Astrocyte (in vitro differentiated cells and primary cell): ENCODE measurements at places on chromosomes 4 and X. TPM values are rescaled to one million over a fixed set of nuclear protein-coding genes. Genes with fewer than 3 reads are reported as not detected.

DNA sequence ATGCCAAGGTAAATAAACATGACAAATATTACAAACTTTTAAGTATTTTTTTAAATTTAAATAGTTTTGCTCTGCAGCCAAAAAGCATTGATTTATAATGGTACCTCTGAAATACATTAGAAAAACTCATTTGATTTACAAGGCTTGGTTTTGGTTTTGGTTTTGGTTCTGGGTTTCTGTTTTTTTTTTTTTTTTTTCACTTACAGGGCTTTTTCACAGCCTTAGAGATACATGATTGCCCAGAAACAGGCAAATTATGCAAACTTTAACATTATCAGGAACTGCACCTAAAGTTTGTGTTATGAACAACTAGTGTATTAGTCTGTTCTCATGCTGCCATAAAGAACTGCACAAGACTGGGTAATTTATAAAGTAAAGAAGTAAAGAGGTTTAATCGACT lies 196.4 kb upstream of the DDX53 start:
- no peak for DNase-seq

DNA sequence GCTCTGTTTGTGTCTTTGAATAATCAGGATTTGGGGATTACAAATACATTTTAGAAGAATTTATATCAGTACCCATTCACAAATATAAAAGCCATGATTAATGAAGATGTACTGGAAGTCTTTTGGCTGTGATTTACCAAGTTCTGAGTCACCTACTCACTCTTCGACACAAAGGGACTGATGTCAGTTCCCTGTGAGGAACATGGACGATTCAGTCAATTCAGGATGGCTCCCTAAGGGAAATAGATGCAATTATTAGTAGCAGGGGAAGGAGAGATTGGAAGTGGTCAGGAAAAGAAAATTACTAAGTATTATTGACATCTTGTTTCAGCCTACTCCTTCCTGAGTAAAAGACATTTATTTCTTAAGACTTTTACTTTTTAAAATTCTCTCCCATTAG lies 550.7 kb upstream of the SLIT2 start:
- peak; percentile 56 for DNase-seq

ATP2B3 gene
- total RNA-seq, result 0.46 and 0.52 TPM in 2 replicates

DNA sequence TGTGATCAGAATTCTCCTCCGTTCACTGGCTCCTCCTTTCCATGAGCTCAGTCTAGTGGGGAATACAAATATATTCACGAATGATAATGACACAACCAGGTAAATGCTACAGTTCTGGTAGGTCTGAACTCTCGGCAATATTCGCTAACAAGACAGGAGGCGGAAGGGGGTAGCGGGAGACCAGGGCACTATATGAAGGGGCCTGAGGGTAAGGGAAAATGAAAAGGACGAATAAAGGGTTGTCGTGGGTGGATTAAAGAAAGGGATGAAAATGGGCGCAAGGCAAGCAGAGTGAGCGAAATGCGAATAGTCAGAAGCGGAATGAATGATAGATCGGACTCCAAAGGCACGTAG lies 743 bp downstream of the NKAP start:
- peak; percentile 3 for DNase-seq

- DNase-seq, result no peak
Measured at GRCh38 chr4:4327652-4328121, 37.6 kb downstream of the ZBTB49 start.

ZCCHC12 gene
- total RNA-seq, result 0.16 TPM in 1 of 2 replicates, not detected in the other

POF1B gene
- total RNA-seq, result not detected in 2 replicates

DNA sequence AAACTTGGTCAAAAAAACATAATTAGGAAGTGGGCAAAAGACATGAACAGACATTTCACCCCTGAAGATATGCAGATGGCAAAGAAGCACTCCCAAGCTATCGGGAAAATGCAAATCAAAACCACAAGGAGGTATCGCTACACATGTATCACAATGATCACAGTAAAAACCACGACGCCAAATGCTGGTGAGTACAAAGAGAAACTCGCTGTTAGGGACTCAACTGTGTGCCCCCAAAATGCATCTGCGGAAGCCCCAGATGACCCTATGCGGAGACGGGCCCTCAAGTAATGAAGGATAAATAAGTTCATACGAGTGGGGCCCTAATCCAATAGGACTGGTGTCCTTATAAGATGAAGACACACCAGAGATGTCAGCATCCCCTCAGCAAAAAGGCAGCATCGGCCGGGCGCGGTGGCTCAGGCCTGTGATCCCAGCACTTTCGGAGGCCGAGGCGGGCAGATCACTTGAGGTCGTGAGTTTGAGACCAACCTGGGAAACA lies 10.2 kb downstream of the GAK start:
- peak; percentile 33 for DNase-seq

EXOC1L gene
- not detected in 2 replicates for total RNA-seq

- DNase-seq, result no peak
Measured at GRCh38 chrX:36407836-36408235, 488.3 kb downstream of the CFAP47 start.

DNA sequence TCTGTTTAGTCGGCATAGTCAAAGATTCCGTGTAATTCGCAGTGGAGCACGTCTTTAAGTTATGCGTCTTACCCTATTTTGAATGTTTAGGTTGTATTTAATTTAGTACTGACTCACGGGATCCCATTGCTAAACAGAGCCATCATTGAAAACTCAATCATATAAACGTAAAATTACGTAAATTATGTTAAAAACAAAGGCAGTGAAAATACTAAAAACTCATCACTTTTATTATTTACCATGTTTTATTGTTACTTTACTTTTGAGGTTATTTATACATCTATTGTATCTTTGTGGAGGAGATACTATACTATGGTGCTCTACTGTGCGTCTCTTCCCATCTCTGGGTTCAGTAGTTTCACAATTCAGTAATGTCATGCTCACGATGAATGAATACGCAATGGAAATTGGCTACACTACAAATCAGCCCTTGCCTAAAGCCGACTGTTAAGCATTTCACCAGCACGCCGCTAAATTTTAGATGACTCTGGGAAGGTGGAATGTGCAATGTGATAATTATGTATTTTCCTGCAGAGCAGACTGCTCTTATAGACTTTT lies 944 bp downstream of the FUNDC2 start:
- peak; percentile 71 for DNase-seq

GPR143 gene
- total RNA-seq, result 1.8 and 3.0 TPM in 2 replicates

GPR173 gene
- 8.1 and 8.2 TPM in 2 replicates for total RNA-seq

- DNase-seq, result no peak
Measured at GRCh38 chr4:82765134-82765533, 33.5 kb downstream of the SCD5 start.

GRCh38 chr4:17781300-17782287 lies at the start of gene FAM184B:
FAM184B (minus strand) TSS chr4:17781621; CDS start chr4:17781299, 322 bp downstream.
- peak; percentile 4 for DNase-seq

DNA sequence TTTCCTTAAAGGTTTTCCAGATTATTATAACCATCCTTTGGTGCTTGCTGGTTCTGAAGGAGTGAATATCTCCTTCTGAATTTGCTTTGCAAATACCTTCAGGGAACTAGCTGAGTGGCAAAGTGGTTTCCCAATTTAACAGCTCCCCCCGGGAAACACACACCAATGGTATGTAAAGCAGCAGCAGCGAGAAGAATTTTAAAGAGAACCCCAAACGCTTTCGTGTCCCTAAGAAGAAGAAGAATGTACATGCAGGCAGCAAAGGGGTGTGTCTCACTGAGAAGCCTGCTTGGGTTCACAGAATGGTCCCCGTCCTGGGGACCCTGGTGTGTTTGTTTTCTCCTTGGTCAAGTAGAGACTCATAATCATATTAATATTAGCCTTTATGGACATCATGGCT lies 4.2 kb upstream of the AKAP17A start:
- no peak for DNase-seq

DNA sequence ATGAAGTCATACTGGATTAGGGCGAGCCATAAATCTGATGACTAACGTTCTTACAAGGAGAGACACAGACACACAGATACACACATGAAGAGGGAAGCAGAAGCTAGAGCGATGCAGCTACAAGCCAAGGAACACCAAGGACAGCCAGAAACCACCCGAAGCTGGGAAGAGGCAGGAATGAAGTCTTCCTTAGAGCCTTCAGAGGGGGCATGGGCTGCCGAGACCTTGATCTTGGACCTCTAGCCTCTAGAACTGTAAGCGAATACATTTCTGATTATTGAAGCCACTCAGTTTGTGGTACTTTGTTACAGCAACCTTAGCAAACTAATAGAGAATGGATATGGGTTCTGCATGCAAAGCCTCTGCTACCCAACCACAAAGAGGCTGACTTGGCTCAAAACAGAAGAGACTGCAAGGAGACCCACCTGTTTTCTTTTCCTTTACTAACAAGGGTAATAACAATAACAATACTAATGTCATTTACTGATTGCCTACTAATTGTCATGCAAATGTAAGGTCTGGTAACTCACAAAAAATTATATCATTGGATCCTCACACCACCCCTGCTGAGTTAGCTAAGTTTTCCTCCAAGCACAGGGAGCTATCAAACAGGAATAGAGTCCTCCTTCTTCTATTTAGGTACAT lies 10.1 kb upstream of the LDB2 start:
- no peak for DNase-seq

GRCh38 chr4:119321921-119322687 lies at the start of gene FABP2:
FABP2 (minus strand) TSS chr4:119322138; CDS start chr4:119322102, 36 bp downstream.
- no peak for DNase-seq

DNA sequence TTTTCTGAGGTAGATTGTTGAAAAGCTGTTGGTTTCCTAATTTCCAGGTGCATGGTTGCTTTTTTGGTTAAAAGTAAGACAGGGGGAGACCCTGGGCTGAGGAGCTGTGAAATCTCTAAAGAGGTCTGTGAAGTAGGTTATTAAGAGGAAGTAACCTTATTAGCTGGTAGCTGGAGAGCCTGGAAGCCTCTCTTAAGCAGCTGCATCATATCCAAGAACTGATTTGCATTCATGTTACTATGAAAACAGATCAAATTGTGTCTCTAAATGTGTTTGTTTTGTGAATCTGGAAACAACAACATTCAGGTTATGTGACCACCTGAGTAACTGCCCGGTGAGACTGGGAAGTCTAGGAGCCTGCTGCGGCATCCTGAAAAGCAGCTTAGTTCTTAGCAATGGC lies 54.1 kb downstream of the ARHGAP10 start:
- DNase-seq, result no peak

DNA sequence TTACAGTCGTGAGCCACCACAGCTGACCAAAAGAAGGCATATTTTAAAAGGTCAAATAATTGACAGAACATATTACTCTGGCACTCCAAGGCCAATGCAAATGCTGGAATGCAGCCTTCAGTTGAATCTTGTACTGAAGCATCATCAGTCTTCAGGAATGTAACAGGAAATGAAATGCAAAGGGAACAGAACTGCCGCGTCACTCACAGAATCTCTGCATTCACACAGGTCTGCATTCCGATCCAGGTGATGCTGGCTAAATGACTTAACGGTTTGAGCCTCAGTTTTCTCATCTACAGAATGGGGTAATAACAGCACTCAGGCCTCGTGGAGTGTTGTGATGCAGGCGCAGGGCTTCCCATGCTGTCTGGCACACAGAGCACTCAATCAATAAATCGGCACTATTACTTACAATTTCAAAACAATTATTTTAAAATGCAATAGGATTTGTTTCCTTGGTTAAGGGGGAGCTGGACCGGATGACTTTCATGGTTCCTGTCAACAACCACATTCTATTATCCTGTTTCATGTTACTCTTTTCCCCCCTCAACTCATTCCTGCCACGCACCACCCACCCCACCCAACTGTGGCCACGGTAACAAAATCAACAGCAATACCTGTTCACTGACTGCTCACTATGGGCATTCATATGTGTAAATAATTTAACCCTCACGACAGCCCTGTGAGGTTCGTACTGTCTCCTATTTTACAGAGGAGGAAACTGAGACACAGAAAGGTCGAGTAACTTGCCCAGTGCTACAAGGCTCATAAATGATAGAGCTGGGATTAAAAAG lies 32.4 kb downstream of the IGFBP7 start:
- DNase-seq, result peak; percentile 93

UGDH gene
- 111 and 114 TPM in 2 replicates for total RNA-seq

- DNase-seq, result no peak
Measured at GRCh38 chrX:154724993-154725756, 25.7 kb downstream of the GAB3 start.

GRCh38 chr4:105140684-105141490 lies 5.8 kb upstream of the TET2 start:
- no peak for DNase-seq

- DNase-seq, result no peak
Measured at GRCh38 chr4:2842687-2843262, 869 bp upstream of the ADD1 start.

CXCL11 gene
- total RNA-seq, result 5.8 and 7.6 TPM in 2 replicates

SLC34A2 gene
- 0.26 and 0.32 TPM in 2 replicates for total RNA-seq

FAM47E gene
- total RNA-seq, result 0.54 and 0.84 TPM in 2 replicates

UPF3B gene
- 7.0 and 8.8 TPM in 2 replicates for total RNA-seq

DNA sequence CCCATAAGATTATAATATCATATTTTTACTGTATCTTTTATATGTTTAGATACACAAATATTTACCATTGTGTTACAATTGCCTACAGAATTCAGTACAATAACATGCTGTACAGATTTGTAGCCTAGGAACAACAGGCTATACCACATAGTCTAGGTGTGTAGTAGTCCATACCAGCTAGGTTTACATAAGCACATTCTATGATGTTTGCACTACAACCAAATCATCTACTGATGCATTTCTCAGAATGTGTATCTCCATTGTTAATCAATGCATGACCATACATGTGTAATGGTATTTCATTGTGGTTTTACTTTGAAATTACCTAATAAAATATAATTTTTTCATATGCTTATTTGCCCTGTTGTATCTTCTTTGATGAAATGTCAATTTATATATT lies 288.1 kb upstream of the PCDH10 start:
- DNase-seq, result no peak

GRCh38 chrX:123740536-123740935 lies 7.7 kb upstream of the THOC2 start:
- no peak for DNase-seq

RTL3 gene
- total RNA-seq, result 0.95 and 1.7 TPM in 2 replicates

DNA sequence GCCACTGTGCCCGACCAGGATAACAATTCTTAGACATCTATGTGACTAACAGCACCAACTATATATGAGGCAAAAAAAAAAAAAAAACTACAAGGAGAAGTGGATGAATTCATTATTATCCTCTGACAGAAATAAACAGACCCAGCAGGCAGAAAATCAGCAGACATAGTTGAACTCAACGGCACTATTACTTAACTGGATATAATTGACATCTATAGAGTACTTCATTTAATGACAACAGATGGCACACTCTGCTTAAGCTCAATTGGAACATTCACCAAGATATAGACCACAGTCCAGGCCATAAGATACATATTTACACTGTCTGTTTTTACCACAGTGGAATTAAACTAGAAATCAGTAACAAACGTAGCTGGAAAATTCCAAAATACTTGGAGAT lies 13.3 kb downstream of the CLDN22 start:
- no peak for DNase-seq

GRCh38 chrX:44274096-44274495 lies 69.4 kb downstream of the EFHC2 start:
- no peak for DNase-seq

TRAPPC2 gene
- total RNA-seq, result 16.6 and 17.0 TPM in 2 replicates

- peak; percentile 74 for DNase-seq
Measured at GRCh38 chrX:129876771-129877305, 29.1 kb upstream of the UTP14A start.
